Heart left ventricle (tissue), 16 donors: ENCODE measurements at places on chromosomes 2 and 18.

DNA sequence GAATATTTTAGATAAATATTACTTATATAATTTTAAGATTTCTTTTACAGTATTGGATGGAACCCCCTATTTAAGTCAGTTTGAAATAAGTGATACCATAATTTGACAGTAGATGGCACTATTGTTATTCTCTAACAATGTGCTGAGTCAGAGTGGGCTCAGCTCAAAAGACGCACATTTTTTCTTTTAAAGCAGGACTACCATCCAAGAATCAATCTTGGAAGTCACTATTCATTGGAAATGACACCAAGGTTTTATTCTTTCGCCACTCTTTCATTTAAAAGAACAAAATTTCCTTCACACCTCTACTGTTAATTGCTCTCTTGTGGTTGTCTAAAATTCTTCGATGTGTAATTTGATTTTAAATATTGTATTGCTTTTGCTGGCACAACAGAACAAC lies 32.6 kb upstream of the SPAG16 start:
- no peak for DNase-seq

GRCh38 chr2:28515176-28515751 lies 19.4 kb downstream of the PLB1 start:
- no peak for DNase-seq

- DNase-seq, result peak; percentile 75
Measured at GRCh38 chr2:39243469-39244123, at the start of gene CDKL4. Gene CDKL4 (minus strand): TSS chr2:39243970.

- no peak for DNase-seq
Measured at GRCh38 chr2:178244777-178245176, 50.5 kb downstream of the OSBPL6 start.

- no peak for DNase-seq
Measured at GRCh38 chr2:210955591-210955990, 399.2 kb downstream of the CPS1 start.

- DNase-seq, result no peak
Measured at GRCh38 chr2:37005118-37005868, 39.0 kb upstream of the STRN start.

GRCh38 chr2:173033084-173033483 lies 42.6 kb upstream of the MAP3K20 start:
- no peak for DNase-seq

- no peak for DNase-seq
Measured at GRCh38 chr2:28754321-28754720, 2.7 kb downstream of the PPP1CB start.

GRCh38 chr2:36473230-36473629 lies 117.7 kb downstream of the CRIM1 start:
- DNase-seq, result no peak

GRCh38 chr2:106012001-106012590 lies 182.0 kb downstream of the UXS1 start:
- no peak for DNase-seq

DNA sequence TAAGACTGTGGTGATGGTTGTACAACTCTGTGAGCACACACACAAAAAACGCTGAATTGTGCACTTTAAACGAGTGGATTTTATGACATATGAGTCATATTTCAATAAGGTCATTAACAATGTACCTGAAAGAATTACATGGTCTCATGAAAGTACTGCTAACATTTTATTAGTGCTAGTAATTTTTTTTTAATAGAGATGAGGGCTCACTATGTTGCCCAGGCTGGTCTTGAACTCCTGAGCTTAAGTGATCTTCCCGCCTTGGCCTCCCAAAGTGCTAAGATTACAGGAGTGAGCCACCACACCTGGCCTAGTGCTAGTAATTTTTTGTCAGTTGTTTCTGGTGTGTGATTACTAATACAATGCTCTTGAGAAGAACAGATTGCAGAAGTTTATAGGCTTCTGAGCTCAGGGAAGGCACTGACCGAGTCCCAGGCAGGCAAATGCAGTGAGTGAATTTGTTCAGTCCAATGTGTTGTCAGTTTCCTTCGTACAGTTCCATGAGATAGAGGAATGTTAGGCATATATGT lies 177.0 kb downstream of the TGIF1 start:
- DNase-seq, result no peak
